ENCODE measurements at places on chromosomes 16 and 17.

GRCh38 chr17:2089021-2089422 lies 34.1 kb downstream of the HIC1 start:
- no peak for DNase-seq

DNA sequence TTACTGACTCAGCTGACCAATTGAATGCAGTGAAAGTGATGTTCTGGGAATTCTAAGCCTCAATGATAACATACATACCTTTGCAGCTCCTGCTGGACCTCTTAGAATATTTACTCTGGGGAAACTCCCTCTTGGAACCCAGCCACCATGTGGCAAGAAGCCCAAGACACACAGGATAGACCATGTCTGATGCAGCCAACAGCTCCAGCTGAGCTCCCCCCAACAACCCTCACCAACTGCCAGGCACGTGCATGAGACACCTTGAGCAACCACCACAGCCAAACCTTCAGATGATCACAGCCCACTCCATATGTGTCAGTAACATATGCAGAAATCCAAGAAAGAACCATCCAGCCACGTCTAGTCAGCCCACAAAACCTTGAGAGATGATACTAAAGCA lies 53.0 kb downstream of the XYLT1 start:
- DNase-seq: no peak

GRCh38 chr17:1241929-1242328 lies 28.3 kb upstream of the BHLHA9 start:
- no peak for DNase-seq

GRCh38 chr17:45345554-45346215 lies 28.9 kb upstream of the MAP3K14 start:
- DNase-seq: peak; percentile 89

DNA sequence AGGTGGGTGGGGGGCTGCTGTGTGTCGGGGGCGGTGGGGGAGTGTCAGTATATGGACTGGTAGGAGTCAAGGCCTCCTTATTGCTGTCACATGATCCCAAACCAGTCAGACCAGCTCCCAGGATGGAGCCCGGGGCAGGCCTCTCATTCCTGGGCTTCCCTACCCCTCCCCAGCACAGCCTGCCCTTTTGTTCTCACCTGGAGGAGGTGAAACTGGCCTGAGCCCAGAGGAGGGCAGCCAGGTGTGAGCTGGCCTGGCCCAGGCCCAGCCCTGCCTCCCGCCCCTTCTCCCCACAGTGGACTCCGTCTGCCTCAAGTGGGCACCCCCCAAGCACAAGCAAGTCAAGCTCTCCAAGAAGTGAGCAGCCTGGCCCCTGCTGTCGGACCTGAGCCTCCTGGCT lies 4.6 kb downstream of the PRSS8 start:
- DNase-seq: no peak

GRCh38 chr16:86286991-86287663 lies 223.2 kb upstream of the FOXF1 start:
- no peak for DNase-seq

GRCh38 chr16:47424846-47425245 lies 36.0 kb downstream of the ITFG1 start:
- no peak for DNase-seq

- DNase-seq: no peak
These were observed 14.3 kb upstream of the ARL4D start for GRCh38 chr17:43384476-43384862.

- DNase-seq: no peak
These were observed 7.3 kb downstream of the ACACA start for GRCh38 chr17:37399265-37399803.

DNA sequence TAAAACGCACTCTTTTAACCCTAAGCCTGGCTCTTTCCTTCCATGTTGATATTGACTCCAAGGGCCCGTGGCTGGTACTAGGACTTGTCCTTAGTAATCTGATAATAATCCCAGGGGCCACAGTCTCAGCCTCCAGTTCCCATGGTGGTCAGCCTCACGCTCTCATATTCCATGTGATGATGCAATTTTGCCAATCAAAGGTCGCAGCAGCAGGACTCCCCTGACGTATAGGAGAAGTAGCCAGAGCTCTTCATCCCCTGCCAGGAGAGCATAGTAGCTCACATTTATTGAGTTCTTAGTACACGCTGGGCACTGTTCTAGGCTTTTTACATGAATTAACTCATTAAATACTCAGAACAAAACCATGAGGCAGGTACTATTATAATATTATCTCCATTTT lies 42.4 kb downstream of the CD300LF start:
- DNase-seq: no peak

DNA sequence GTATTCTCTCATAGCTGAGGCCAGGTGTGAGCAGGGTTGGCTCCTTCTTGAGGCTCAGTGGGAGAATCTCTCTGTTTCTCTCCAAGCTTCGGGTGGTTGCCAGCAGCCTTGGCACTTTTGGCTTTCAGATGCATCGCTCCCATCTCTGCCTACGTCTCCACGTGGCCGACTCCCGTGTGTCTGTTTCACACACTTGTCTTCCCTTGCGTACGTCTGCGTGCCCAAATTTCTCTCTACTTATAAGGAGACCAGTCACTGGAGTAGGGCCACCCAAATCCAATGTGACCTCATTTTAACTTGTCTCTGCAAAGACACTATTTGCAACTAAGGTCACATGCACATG lies 14.7 kb downstream of the OSBPL7 start:
- no peak for DNase-seq

DNA sequence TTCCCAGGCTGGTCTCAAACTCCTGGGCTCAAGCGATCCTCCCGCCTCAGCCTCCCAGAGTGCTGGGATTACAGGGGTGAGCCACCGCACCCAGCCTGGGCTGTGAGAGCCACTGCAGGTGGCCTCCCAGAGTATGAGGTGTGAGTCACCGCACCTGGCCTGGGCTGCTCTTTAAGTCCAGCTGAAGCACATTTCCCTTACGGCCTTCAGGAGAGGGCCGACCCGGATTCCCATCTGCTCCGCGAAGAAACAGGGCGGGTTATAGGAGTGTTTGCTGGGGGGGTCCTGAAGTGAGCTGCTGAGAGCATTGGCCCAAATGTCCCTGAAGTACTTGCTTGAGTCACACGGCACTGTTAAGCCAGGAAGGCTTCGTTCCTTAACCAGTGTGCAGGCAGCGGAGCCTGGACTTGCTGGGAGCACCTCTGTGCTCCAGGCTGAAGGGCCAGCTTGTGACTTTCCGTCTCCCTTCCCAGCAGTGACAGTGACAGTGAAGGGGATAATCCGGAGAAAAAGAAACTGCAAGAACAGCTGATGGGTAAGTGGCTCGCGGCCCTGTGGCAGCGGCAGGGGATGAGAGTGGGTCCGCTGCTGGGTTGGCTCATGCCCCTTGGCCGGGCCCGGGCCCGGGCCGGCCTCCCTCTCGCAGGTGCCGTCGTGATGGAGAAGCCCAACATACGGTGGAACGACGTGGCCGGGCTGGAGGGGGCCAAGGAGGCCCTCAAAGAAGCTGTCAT lies 7.2 kb downstream of the VPS4A start:
- DNase-seq: no peak

GRCh38 chr16:9081843-9082242 lies 9.6 kb upstream of the HAPSTR1 start:
- DNase-seq: peak; percentile 52

- peak; percentile 55 for DNase-seq
These were observed 22.1 kb upstream of the STH start for GRCh38 chr17:45976755-45977505.

DNA sequence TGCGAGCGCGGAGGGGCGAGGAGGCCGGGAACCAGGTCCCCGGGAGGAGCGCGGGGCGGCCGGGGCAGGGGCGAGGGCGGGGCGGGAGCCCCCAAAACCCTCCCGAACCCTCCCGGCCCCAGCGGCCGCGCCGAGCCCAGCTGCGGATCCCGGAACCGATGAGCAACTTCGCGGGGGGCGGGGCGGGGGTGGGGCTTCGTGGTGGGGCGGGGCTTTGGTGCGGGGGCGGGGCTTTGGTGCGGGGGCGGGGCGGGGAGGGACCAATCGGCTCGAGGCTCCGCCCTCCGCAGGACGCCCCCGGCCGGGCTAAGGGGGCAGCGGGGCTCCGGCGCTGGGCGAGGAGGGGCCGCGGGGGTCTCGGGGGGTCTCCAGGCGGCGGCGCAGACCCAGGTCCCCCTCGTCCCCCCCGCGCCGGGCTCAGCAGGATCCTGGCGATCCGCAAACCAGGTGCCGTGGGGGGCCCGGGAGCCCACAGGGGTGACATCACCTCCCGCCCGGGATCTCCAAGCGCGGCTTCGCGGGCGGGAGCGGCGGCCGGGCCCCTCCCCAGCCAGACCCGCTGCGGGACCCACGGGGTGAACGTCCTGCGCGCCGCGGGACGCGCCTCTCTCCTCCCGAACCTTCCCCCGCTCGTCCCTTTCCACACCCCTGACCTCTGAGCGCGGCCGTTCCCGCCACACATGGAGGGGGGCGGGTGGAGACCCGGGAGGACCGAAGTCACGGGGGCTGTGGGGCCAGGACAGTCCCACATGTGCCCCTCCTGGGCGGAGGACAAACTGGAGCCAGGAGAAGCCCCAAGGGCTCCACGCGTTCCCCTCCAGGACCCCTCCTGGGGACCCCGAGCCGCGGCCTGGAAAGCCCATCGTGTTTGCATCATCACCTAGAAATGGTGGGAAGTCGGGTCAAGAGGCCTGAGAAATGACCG lies at the start of gene ABR:
Gene ABR (minus strand): TSS at position 164 of the 925 bp plus-strand sequence. CDS start 254 bp downstream, outside the sequence.
- peak; percentile 22 for DNase-seq

- no peak for DNase-seq
These were observed 16.4 kb downstream of the RARA start for GRCh38 chr17:40325156-40326013.

DNA sequence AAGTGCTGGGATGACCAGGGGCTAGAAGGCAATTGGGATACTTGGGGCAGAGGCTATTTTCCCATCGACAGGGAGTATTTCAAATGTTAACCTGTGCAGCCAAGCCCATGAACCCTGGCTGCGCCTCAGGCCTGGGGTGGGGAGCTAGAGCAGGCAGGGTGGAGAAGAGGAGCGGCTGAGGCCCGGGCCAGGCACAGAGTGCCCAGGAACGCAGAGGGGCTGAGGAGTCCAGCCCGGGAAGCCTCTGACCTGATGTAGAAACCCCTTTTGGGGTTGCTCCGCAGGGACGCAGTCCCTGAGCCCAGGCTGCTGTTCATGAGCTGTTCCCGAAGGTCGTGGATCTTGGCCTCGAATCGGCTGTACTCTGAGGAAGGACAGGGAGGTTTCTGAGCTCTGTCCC lies 16.8 kb upstream of the ASGR1 start:
- no peak for DNase-seq

DNA sequence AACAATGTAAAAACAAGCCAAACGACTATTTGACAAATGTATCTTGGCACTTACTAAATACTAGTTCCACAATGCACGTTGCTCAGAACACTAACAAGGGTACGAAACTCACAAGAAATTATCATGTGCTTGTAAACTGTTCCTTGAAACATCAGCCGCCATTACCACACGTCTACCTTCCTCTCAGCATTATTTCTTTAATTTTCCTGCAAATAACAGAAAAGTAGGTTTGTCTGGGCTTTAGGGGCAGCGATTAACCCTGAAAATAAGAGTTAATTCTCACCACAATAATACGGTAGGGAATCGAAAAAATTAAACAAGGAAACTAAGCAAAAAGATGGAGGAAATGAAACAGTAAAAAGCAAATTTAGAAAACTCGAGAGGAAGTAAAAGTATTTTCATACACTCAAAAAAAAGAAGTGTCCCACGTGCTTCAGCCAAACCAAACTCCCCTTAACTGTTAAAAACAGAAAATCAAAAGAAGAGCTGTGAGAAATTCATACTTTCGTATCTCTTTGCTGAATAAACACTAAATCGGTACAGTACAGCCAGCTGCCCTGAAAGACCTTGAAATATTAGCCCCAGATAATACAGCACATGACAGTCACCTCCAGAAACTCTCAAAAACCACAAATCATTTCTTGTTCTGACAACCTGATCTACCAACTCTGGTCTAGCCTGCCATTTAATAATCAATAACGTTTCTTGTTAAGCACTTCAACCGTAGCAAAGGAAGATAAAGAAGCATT lies 1.2 kb downstream of the ARHGAP17 start:
- peak; percentile 46 for DNase-seq

GRCh38 chr17:82519971-82520903 lies 705 bp downstream of the FOXK2 start:
- DNase-seq: no peak

Data from hematopoietic multipotent progenitor cell treated with erythropoietin and hydrocortisone succinate and interleukin-3 and kit ligand, for 6 days (in vitro differentiated cells).